Dermis blood vessel endothelial cell (primary cell): ENCODE measurements at places on chromosomes 11 and 22.

DNA sequence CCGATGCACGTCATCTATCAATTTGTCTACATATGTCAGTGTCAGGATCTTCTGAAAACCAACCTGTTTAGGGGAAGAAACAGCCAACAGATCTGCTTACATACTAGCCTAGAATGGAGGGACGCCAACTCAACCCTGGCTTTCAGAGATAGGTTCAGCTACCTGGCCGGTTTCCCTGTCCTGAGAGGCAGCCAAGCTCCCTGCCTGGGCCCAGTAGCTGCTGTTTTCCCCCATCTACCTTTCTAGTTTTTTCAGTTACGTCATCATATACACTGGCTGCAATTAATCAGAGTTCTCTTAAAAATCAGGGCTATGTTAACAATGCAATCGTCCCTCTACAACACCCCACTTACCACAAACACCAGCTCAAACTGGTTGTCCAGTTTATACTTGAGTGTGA lies 1.0 kb downstream of the SRPRA start:
- no peak for DNase-seq

GRCh38 chr11:12827369-12827768 lies 153.1 kb downstream of the TEAD1 start:
- no peak for DNase-seq

DNA sequence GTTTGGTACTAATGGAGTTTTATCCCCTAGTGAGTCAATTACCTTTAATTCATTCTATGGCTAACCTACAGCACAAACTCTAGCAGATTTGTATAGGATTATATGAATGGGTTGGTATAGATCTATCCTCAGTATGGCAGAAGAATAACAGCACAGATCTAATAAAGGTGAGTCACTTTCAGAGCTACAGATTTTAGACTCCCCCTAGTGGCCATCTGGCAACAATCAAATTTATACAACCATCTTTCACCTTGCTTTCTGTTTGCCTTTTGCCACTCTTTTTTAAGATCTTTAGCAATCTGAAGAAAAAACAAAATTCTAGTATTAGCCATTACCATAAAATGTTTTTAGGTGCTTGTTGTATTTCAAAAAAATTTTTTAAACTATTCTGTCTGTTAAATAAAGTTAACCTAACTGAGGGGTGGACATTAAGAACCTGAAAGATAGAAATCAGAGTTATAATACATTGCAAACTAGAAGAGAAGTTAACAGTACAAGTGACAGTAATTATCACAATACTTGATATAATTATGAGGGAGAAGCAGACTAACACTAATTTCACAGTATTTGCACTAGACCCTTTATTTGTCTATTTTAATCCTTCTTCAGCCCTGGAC lies 25.8 kb downstream of the DDIAS start:
- DNase-seq = peak; percentile 79

GRCh38 chr22:47190276-47190956 lies 428.0 kb downstream of the TBC1D22A start:
- no peak for DNase-seq

GRCh38 chr22:26651815-26652214 lies 5.6 kb upstream of the MIAT start:
- DNase-seq = no peak

- DNase-seq = no peak
Measured at GRCh38 chr11:6941970-6942369, 15.7 kb downstream of the ZNF215 start.

DNA sequence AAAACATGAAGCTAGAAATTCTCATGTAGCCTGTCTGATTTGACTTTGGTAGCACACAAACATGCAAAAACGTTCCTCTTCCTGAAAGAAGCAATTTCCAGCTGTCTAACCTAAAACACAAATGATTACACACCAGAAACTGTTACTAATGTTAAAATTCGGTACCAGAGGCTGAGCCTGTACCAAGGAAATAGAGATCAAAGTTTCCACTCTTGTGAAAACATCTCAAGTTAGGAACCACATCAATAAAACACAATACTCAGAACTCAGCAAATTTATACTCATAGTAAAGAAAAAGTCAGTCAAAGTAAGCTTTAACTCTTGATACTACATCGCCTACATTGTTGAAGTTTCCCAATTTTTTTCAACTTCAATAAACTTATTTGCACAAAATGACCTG lies 107.8 kb downstream of the FCHSD2 start:
- no peak for DNase-seq

DNA sequence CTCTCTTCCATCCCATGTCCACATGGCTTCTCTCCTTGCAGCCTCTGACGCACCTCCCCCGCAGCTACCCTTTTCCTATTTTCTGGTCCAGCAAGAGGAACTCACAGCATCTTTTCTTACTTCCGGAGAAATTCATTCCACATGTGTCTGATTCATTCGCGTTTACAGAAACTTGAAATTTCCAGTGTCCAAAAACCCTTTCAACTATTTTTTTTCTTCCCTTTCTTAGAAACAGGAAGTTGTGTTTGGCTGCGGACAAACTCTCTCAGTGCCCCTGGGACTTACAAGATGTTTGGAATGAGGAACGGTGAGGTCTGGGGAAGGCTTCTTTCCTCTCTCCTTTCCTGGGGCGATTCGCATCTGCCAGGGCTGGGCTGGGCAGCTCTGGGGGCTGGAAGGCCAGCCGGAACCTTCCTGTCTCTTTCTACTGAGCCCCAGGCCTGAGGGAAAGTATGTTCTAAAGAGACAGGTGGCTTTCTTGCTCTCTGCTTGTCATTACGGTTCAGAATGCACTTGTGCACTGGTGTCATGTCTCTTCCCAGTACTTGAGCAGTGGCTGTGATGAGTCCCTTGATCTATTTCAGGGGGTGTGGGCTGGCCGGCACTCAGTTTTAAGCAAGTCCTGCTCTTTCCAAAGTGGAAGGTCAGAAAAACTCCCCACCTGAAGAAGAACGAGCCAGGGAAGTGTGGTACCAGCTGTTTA lies 27.5 kb downstream of the ADAMTS8 start:
- DNase-seq = no peak

GRCh38 chr11:129282634-129283033 lies 90.5 kb upstream of the ARHGAP32 start:
- DNase-seq = no peak

- DNase-seq = no peak
Measured at GRCh38 chr11:121553806-121554205, 101.0 kb upstream of the SORL1-AS1 start.

DNA sequence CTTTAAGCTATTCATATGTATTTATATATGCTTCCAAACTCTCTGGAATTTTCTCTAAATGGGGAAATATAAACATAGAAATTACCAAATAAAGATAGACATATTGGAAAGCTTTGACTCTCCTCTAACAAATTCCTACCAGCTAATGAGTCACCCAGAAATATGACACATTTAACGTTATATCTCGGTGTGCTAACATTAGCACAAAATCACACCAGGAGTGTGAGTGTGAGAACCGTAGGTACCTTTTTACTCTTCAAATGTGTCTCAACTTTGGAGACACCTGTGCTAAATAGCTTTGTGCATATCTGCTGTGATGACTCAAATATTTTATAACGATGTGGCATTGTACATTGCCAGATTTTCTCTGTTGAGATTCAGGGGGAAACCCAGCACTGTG lies 714.4 kb downstream of the METTL15 start:
- DNase-seq = no peak

DNA sequence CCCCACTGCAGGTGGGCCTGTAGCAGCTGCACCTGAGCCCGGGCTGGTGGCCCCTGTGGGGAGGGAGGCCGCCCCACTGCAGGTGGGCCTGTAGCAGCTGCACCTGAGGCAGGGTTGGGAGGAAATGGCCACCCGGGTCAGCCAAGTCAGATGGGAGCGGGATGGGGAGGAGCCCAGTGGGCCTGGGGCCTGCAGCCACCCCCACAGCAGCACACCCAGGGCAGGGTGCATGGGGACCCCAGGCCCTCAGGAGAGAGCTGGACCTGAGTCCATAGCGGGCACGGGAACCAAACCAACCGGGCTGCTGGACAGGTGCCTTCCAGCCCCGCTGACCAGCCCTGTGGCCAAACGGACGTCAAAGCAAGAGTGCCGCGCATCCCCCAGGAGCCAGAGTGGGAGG lies 61.7 kb downstream of the BRD1 start:
- DNase-seq = no peak

GRCh38 chr22:32803020-32803737 lies 1.7 kb downstream of the TIMP3 start:
- DNase-seq = no peak

DNA sequence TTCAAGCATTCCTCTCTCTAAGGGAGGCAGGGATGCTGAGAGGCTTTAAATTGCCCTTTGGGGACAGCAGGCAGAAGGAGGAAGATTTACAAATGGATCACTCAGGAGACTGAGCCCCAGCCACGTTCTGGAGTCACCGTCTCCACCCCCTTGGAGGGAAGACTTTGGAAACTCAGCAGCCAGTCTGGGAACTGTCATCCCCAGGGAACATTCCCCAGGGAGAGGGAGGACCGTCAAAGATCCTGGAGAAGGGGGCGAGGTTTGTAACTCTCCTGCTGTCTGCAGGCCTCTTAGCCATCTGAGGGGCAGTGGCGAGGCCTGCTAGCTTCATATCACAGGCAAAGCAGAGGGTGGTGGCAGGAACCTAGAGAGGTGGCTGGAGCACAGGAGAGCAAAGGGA lies 56.1 kb upstream of the SLC22A12 start:
- no peak for DNase-seq

DNA sequence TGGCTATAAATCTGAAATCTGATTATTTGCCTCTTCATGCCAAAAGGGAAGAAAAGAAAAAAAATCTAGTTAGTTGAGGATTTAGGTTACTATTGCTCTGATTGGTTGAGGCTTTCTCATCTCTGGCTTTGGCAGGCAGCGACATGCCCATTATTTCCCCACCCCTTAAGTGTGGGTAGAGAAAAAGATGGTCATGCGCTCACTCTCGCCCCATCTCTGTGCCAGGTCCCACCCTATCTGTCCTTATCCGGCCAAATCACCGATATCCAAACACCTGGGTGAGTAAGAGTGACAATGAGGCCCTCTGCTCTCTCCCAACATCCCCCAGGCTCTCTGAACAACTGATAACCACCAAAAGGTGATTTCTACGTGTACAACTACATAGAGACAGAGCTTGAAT lies 31.2 kb upstream of the SNX19 start:
- DNase-seq = no peak

DNA sequence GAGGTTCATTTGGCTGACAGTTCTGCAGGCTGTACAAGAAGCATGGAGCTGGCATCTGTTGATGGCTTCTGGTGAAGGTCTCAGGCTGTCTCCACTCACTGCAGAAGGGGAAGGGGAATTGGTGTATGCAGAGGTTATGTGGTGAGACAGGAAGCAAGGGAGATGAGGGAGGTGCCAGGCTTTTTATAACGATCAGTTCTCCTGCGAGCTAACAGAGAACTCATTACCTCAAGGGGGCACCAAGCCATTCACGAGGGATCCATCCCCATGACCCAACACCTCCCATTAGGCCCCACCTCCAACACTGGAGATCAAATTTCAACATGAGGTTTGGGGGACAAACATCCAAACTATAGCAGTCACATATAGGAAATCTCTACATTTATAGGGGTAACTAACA lies 38.7 kb upstream of the E2F8 start:
- DNase-seq = no peak

GRCh38 chr11:134048028-134048427 lies 20.8 kb upstream of the JAM3 start:
- DNase-seq = no peak

DNA sequence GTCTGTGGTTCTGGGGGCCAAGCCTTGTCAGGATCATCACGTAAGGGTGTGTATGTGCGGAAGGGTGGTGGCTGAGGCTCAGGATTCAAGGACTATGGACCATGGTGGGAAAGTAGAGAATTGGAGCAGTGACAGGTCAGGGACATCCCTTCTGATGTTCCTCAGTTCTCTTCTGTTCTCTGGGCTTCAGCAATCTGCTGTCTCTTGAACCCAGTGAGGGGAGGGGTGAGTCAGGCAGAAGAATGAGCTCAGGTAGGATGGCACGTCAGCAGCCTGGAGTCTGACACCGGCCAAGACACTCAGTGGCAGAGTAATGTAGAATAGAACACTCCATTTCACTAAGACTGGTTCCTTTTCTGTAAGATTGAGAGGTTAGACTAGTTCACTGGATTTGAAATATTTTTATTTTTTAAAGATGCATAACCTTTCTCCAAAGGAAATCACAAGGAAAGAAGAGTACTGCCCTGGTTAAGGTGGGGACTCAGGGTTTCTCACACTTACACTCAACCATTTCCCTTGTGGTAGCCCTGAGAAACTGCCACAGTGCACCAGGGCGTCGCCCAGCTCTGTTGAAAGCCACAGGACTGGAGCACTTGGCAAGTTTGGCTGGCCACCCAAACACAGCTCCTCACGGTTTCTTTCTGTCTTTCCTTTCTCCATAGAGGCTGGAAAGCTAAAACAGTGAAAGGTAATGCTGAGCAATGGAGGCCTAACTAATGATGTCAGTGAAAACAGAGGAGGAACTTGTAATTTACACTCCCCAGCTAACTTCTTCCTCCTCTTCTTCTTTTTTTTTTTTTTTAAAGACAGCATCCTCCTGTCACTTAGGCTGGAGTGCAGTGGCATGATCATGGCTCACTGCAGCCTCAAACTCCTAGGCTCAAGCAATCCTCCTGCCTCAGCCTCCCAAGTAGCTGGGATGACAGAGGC lies 23.1 kb upstream of the MICAL2 start:
- DNase-seq = peak; percentile 68

- peak; percentile 65 for DNase-seq
Measured at GRCh38 chr11:27701355-27702105, 1.3 kb upstream of the BDNF start.

DNA sequence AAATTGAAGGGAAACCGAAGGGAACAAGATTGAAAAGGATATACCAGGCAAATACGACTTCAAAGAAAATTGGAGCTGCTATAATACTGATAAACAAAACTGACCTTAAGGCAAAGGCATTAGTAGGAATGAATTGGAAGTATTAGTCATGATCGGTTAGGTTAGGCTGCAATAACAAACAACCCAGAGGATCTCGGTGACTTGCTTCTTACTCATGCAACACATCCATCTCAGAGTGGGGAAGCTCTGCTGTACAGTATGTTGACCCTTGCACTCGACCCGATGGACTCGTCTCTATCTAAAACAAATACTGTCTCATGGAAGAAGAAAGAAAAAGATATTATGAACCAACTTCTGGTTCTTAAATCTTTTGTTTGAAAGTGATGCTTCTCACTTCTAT lies 42.3 kb downstream of the SPATA19 start:
- DNase-seq = no peak

- DNase-seq = no peak
Measured at GRCh38 chr11:47144541-47144940, 32.1 kb downstream of the ARFGAP2 start.

GRCh38 chr11:121614636-121615240 lies 162.0 kb upstream of the SORL1-AS1 start:
- DNase-seq = peak; percentile 48

DNA sequence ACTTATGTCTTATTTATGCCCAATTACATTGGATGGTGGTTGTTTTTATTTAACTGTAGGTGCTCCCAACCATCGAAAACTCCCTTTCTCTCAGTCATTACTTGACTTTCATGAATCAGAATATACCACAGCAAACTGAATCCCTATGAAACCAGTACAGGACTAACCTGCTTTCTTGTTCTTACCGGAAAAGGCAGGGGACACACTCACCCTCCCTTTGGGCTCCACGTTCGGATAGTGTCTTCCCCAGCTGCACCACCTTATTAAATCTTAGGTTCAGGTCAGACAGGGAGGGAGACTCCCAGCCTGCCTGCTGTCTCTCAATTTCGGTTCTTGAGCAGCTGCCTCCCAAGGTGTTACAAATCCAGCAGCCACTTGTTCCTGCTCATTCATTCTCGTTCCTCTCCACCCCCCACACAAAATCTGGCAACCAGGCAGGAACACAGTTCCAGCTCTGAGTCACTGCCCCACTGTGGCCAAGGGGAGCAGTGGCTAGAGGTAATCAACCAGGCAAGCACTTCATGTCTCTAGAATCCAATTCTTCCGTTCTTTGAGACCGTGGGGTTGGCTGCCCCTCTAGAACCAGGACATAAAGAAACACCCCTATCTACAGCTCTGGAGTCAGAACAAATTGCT lies 133.0 kb downstream of the PLEKHA7 start:
- DNase-seq = peak; percentile 55
